GM12892 (cell line): ENCODE measurements at places on chromosomes 1 and 21.

DNA sequence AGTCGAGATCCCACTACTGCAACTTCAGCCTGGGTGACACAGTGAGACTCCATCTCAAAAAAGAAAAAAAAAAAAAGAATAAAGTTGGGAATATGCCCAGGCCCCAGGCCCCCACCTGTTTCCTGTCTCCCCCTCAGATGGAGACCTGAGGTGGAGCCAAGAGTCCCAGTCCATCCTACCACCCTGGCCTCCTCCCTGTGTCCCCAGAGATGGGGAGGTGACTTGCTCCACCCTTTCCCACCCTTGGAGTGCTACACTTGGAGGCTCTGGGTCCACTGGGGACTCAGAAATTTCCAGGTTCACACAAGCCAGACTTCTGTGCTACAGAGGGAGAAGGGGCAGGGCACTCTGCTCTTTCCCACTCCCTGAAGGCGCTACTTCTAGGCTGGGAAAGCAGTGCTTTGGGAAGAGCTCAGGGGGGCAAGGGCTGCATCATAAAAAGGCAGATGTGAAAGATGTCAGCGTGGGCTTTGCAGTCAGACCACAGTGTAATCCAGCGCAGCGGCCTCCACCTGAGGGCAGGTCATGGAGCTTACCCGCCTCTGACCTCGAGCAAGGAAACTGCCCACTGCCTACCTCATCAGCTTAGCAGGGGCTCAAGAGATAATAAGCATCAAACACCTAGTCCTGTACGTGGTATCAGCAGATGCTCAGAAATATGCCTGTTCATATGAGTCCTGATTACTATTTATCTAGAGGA is 13.4 kb downstream of the TMEM63A start:
- DNase-seq, result no peak

DNA sequence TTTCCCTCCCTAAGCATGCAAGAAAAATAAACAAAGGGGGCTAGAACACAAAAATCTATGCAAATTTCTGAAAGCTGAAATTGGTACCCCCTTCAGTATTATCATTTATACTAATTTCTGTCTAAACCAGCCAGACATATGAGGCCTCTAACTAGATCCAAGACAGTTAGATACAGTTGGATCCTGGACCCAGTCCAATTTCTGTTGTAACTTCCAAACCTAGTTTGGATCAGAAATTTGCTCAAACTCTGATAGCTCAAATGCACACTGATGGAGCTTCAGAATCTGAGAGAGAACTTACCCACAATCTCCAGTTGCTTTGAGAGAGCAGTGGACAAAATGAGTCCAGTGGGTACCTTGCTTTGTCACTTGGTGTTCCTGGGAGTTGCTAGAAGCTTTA is 11.9 kb downstream of the CEP350 start:
- DNase-seq, result no peak

GRCh38 chr1:225866061-225866837 is 15.9 kb downstream of the TMEM63A start:
- DNase-seq, result no peak

DNA sequence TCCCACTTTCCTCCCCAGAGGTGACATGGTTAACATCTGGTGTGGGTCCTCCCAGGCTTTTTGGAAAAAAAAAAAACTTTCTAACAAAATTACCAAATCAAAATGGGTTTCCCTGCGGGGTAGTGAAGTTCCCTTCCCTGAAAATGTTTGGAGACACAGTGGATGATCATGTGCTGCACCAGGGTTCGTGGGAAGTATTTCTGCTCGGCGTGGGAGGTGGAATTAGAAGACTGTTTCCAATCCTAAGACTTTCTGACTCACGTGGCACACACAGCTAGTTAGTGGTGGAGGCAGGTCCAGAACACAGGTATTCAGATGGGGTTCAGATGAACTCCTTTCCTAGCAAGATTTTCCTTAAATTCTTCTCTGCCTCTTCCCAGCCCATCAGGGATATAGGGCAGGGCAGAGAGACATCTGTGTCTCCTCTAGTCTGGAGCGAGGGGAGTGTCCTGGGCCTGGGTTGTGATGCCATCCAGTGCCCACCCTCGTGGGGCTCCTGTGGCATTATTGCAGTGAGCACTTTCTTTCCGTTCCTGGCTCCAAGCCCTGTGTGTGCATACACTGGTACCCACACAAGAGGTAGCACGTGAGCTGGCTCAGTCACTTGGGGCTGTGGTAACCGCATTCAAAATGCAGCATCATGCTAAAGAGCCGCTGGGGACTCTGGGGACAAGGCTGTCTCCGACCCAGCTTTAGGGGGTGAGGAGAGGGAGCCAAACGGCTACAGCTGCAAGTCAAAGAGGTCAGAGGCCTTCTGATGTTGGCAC is 27.5 kb downstream of the KCNC4 start:
- DNase-seq, result no peak

- DNase-seq, result no peak
Measured at GRCh38 chr1:201309416-201309815, 26.1 kb downstream of the PKP1 start.

DNA sequence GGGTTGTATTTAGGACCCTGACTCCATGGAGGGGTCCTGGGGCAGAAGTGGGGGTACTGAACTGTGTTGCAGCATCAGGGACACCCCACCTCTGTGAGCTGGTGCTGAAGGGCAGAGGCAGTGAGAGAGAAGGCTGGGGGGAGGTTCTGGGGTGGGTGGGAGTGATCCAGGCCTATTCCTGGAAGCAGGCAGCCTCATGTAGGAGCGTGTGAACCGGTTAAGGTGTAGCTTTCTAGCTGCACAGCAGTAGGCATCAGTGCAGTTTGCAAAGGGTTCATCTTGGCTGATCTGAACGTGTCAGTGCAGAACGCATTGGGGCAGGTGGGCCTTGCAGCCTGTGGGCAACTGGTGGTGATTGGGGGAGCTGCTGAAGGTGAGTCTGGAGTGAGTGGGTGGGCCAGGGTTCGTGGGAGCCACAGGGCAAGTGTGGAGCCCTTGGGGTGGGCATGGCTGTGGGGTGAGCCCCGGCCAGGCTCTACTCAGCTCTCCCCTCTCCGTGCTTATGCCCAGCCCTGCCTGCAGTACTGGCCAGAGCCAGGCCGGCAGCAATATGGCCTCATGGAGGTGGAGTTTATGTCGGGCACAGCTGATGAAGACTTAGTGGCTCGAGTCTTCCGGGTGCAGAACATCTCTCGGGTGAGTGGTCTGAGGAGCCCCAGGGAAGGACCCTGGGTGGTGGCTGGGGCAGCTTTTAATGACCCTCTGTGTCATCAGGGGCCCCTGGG is 86.7 kb downstream of the PTPRU start:
- DNase-seq, result no peak

- DNase-seq, result no peak
Measured at GRCh38 chr1:41898191-41898713, 20.5 kb downstream of the HIVEP3 start.

DNA sequence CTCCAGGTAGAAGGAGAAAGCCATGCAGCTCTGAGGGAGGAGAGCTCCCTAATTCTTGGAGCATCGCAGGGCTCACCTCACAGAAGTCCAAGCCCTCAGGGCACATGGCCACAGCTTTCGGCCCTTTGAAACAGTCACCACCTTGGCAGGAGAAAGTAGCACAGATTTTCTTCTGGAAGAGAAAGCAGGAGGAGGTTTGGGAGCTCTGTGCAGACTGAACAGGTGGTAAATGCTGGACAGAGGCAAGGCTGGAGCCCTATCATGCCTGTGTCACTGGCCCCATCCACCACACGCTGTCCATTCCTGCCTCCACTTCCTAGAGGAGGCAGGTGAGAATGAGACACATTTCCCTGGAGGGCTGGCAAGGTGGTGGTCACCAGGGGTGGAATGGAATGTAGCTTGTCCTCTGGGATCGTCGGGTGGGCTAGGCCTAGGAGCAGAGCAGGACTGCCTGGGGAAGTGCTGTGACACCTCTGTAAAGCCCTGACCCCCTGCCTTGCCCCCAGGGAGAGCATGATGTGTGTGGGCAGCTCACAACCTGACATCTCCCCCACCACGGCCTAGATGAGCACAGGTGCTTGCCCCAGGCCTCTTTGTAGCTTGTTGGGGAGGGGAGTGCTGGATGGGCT is 2.8 kb upstream of the INPP5B start:
- no peak for DNase-seq

- DNase-seq, result no peak
Measured at GRCh38 chr1:98662356-98662670, 792 bp downstream of the SNX7 start.

DNA sequence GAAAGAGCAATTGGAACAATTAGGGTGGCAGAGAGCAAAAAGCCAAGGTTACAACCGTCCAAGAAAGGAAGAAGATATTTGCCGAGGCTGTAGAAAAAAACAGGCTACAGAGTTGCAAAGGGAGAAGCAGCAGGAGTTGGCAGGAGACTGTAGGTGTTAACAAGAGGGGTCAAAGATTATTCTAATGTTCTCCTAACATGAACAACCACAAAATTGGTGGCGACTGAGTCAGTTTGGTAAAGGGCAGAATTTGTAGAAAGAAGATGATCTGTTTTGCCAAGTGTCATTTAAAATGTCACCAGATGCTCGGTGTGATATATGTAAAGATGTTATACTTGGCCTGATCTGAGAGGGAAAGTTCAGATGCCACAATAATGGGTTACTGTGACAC is 401 bp upstream of the PRUNE1 start:
- no peak for DNase-seq

DNA sequence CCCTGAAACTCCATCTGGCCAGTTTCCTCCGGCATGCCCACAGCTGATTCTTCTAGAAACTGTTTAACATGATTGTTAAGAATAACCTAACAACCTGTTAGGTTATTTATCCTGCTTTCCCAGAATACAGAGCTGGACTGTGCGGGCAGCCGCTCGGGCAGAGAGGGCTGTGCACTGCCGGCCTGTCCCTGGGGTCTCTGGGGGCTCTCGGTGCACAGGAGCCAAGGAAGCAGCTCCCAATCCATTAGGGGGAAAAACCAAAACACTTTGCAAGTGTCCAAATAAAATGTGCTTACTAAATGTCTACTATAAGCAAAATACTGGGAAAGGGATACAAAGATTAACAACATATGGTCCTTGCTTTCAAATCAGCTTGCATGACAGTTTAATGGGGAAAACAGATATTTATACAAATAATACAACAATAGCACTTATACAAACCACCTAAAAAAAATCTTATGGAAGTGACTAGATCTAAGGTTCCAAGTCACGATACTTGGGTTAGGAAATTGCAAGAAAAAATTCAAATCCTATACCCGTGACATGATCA is 50.7 kb downstream of the HLCS start:
- no peak for DNase-seq

GRCh38 chr1:11493972-11494655 is 15.2 kb downstream of the DISP3 start:
- no peak for DNase-seq

DNA sequence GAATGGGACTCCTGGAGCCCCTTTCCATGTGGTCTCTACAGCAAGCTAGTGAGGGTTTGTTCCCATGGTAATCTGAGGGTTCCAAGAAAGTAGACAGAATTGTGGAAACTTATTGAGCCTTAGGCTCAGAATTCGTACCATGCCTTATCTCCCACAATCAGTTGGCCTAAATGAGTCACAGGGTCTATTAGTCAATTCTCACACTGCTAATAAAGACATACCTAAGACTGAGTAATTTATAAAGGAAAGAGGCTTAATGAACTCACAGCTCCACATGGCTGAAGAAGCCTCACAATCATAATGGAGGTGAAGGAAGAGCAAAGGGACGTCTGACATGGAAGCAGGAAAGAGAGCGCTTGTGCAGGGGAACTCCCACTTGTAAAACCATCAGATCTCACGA is 106.6 kb upstream of the CXADR start:
- DNase-seq, result no peak

DNA sequence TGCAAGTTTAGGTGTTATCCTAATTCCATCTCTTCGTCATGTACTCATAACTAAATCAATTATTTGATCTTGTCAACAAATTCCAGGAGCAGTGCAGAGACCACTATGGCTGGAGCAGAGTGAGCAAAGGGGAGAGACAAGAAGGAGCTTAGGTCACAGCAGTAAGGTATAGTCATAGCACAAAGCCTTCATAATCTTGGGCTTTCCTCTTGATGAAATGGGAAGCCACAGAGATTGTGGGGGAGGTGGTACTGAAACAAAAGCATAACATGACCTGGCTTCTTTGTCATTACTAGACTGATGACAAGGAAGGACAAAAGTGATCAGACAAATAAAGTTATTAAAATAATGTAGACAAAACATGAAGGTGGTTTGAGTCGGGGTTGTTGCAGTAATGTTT is 60.1 kb upstream of the PTGS2 start:
- no peak for DNase-seq

- no peak for DNase-seq
Measured at GRCh38 chr1:31877544-31877943, 60.6 kb downstream of the PTP4A2 start.

GRCh38 chr1:55338448-55338820 is 123.3 kb upstream of the USP24 start:
- no peak for DNase-seq

DNA sequence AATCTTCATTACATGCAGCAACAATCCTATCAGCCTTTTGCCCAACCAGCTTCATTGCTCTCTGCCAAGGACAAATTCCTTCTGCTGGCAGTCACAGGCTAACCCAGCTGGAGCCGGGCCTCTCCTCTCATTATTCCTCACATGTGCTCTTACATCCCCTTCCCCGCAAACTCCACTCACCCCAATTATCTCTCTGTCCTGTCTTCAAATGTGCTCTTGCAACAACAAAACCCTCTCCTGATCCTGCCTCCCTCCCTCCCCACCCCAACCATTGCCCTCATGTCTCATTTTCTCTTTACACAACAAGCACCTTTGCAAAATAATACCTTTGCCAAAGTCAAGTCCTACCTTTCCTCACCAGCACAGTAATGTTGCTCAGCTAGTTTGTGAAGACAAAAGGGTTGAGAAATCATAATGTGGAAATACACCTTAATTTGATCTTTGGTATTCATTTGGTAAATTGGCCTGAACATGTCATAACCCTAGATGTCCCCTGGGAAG is 36.0 kb upstream of the DHCR24 start:
- no peak for DNase-seq

DNA sequence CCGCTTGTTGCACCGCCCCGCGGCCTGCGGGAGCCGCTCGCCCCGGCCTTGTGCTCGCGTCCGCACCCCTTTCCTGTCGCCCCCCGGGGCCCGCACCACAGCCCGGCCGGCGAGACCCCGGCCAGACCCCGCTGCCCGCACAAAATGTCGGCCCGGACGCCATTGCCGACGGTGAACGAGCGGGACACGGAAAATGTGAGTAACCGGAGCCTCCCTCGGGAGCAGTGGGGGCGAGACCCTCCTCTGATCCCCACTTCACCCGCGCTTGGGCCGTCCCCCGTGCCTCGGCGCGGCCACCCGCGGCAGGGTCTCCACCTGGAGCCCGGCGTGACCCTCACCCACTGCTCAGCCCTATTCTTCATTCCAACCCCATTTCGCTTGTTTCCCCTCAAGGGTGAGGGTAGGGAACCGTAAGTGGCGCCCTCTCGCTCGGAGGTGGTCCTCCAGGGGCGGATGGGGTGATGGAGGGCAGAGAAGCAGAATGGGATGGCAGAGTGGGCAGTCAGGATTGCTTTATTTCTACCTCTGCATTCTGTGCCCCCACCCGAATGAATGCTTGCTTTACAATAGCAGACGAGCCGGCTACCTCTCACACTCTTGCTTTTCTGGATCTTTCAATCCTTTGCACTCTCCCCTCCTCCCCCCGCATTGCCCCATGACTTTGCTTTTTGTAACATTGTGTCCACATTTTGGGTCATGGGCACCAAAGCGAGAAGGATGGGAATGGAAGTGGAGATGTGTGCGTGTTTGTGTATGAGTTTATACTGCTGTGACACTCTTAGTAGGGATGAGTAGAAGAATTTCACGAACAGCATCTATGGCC is 954 bp downstream of the MARK1 start:
- no peak for DNase-seq
